ENCODE measurements at places on chromosomes 16 and 17.

DNA sequence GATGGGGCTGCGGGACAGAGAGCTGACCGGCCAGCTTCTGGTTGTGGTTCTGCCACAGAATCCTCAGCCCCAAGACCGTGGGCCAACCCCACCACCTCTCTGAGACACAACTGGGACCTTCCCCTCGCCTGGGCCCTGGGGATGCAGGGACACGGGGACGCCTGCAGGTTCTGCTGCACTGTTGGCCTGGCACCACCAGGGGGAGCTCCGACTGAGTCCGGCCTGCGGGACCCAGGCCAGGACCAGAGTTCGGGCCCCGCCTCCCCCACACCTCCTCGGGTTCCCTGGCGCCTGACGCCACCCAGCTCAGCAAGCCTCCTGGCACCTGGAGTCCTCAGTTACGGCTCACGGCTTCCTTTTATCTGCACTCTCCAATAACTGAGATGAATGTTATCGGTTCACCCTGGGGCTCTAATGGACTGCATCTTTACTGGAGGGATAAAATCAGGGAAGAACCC lies 27.3 kb downstream of the TBC1D16 start:
- peak; percentile 84 for DNase-seq

DNA sequence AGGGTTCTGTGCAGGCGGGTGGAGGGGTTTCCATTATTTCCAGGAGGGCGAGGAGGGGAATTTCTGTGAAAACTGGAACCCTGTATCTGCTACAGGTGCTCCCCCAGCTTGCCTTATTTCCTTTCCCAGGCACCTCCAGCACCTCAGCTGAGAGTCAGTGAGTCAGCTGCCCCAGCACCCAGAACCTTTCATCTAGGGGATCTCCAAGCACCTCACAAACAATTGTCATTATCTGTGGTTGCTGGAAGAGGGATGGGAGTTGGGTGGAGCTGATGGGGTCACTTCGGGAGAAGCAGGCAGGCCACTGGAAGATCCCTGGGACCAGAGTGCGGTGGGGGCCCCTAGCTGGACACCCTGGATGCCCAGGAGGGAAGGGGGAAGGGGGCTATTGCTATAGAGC lies 10.0 kb upstream of the CLUH start:
- no peak for DNase-seq

- no peak for DNase-seq
These were observed 257.1 kb downstream of the FTO start for GRCh38 chr16:53960954-53961616.

DNA sequence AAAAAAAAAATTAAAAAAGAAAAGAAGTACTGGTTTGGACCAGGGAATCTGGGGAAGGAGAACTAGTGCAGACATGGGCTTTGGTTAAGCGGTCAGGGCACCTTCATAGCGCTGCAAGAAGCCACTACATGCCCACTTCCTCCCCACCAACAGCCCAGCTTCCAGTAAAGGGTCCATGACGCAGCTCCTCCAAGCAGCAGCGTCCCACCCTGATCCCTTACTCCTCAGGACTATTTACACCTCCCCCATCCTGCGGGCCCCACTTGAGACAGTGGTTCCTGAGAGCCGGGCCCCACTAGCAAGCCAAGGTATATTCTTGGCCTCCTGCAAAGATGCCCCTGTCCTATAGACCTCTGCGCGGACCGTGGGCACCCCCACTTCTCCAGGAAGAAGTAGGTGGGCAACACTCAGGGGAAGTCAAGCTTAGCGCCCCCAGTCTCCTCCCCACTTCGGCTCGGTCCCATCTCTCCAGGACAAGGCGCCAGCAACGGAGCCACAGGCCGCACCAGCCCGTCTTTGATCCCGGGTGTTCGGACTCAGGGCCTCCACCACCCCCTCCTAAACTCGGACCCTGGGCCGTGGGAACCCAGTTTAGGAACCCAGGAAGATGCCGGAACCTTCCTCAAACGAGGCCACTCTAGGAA lies 913 bp upstream of the PRR14 start:
- DNase-seq: no peak

DNA sequence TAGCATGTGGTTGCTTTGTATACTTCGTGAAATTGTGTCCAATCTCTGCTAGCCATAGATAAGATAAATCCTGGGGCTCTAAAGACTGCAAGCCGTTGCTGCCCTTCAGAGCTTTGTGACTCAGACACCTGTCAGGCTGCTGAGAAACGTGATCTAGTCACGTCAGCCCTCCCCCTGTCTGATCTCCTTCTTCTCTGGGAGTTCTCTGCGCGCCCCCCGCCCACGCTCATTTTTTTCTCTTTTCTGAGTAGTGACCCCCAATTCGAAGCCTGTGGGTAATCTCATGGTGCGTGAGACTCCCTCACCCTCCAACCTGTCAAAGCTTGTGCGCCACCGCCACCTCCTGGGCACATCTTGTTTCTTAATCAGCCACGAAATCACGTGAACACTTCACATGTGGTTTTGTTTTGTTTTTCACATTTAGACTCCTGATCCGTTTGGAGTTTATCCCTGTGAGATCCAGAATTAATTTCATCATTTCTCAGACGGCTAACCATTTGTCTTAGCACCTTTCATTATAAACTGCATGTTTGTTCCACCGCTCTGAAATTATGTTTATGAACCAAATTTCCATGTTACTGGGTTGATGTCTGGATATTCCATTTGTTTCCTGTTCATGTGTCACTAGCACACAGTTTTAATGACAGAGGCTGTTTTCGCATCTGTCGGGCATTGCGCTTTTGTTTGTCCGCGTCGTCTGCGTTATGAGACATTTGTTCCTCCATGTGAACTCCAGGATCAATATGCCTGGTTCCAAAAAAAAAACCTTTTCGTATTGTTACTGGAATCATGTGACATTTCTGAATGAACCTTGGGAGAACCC lies 977 bp upstream of the ZNF778 start:
- peak; percentile 91 for DNase-seq

GRCh38 chr17:57498443-57498842 lies 242.1 kb downstream of the MSI2 start:
- no peak for DNase-seq

- DNase-seq: no peak
These were observed 862 bp downstream of the ZNF232 start for GRCh38 chr17:5110816-5111215.

DNA sequence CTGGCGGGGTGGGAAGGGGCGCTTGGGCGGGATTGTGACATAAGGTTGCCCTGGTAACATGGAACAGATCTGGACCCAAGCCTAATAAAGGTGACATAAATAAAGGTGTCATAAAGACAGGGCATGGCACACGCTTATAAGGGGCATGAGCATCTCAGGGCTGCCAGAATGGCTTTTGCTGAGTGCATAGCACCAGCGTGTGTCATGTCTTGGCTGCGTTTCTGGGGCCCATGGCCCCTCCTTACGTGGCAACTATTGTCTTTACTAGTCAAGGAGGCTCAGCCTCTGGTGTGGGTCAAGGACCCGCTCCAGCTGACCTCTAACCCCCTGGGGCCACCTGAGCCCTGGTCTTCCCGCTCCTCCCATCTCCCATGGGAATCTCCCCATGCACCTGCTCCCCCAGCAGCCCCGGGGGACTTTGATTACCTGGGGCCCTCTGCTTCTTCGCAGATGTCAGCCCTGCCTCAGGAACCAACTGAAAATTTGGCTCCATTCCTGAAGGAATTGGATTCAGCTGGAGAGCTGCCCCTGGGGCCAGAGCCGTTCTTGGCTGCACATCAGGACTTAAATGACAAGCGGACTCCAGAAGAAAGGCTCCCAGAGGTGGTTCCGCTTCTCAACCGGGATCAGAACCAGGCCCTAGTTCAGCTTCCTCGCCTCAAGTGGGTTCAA lies 13.9 kb downstream of the LRRC37B start:
- DNase-seq: no peak

- DNase-seq: no peak
These were observed 1.9 kb upstream of the UNC13D start for GRCh38 chr17:75845933-75846691.

DNA sequence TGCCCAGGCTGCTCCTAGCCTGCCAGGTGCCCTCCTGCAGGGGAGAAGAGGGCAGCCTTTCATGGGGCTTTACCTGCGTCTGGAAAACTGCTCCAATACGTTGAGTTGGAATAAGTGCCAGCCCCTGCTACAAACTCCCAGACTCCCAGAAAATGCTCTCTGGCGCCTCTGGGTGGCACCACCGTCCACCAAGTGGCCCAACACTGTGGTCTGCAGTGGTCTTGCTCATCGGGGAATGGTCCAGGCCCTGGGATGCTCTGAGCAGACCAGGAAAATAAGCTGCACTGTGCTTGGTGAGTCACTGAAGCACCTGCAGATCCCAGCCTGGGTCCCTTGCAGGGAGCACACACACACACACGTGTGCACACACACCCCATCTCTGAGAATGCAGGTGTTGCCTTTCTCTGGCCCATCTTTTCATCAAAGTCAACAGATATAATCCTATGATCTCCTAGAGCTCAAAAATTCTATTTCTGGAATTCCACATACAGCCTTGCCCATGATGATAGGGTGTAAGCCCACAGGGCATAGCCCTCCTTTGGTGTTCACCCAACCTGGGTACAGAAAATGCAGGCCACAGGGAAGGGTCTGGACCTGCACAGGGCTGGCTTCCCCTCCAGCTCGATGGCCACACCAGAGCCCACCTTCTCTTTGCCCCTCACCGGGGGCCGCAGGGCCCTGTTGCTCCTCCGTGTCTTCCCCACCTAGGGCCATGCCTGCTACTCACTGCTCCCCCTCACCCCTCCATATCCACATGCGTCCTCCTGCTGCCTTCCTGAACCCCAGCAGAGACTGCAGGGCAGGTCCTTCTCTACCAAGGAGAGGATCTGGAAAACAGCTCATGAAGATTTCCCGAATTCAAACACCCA lies 20.5 kb downstream of the CDIP1 start:
- no peak for DNase-seq

Measured in activated naive CD4-positive, alpha-beta T cell treated with anti-CD3 and anti-CD28 coated beads, Interleukin-2, amount 10 ng/mL, durations not matched to agents 7 days and 5 days (primary cell).